DMS153 (cell line): ENCODE measurements at places on chromosomes 5 and 9.
A peak's percentile ranks its signal among the peaks of the same experiment; 100 is the strongest.

DNA sequence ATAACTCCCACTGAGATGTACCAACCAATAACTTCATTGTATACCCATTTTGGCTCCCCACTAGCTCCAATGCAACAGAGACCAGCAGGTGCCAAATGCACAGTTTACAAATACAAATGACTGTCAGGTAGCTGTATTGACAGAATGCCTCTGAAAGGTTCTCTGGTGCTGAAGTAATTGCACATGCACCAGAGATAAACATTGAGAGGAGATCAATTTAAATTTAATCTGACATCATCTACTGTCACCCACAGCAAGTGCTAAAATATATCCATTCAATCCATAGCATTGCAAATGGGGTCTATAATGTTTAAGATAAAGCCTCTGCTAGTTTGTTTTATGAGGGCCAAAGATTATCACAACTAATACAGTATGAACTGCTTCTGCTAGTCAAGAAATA lies 80.2 kb downstream of the STX17 start:
- DNase-seq = no peak

GRCh38 chr5:93069276-93069675 lies 511.7 kb downstream of the NR2F1-AS1 start:
- no peak for DNase-seq

GRCh38 chr9:124133727-124134126 lies 122.2 kb downstream of the LHX2 start:
- DNase-seq = no peak

GRCh38 chr5:126961702-126962101 lies 68.7 kb downstream of the MARCHF3 start:
- peak; percentile 69 for DNase-seq

GRCh38 chr5:170630711-170631141 lies 126.9 kb downstream of the KCNIP1 start:
- DNase-seq = no peak

GRCh38 chr5:84059672-84060071 lies 325.0 kb downstream of the EDIL3 start:
- DNase-seq = no peak

- DNase-seq = no peak
Measured at GRCh38 chr9:95684516-95684915, 167.7 kb upstream of the PTCH1 start.

DNA sequence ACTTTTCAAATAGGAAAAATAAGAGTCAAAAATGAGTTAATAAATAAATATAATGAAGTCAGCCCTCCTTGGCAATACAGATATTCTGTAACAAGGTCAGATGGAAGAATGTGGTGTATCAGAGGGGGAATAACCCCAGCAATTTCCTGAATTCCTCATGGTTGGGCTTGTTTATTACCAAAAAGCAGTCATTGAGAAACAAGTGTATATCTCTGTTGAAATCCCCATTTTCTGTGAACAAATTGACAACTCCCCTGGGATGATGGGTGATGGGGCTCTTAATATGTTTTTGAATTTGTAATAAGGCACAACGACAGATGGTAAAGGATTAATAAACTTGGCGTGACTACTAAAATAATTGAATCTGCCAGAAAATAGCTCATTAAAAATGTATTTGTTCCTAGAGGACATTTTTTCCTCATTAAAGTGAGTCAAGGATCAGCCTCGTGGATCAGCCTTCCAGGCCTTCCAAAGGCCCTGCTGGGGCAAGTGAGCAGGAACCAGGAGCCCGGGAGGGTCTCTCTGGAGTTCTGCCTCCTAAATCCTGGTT lies 34.2 kb downstream of the THBS4 start:
- no peak for DNase-seq

- DNase-seq = no peak
Measured at GRCh38 chr9:87309236-87309635, 188.4 kb upstream of the DAPK1 start.

GRCh38 chr9:107112707-107113243 lies 170.3 kb upstream of the RAD23B start:
- DNase-seq = no peak

DNA sequence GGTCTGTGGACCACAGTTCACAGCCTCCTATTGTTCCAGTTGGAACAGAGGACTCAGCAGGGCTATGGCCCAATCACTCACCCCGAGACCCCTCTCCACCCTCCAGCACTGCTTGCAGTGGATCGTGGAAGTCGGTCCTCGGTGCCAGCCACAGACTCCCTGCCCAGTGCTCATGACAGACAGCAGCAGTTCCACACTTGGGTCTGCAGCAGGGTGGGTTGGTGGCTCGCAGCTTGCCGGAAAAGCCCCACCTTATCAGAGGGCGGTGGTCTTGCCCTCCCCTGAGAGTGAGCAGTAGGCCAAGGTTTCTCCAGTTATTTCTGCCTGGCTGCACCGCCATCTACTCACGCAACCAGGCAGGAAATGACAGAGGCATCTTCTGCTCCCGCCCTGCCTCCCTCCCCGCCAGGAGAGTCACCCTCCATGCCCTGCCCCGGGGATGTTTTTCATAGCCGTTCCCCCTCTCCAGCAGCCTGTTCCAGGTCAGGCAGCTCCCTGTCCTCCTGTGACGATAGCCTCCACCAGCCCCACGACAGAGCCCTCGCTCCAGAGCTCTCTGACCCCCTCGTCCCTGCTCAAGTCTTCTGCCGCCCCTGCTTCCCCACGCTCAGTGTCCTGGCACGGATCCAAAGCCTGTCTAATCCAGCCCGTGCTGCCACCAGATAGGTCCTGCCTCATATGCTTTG lies 34.5 kb downstream of the UNC5A start:
- DNase-seq = no peak

DNA sequence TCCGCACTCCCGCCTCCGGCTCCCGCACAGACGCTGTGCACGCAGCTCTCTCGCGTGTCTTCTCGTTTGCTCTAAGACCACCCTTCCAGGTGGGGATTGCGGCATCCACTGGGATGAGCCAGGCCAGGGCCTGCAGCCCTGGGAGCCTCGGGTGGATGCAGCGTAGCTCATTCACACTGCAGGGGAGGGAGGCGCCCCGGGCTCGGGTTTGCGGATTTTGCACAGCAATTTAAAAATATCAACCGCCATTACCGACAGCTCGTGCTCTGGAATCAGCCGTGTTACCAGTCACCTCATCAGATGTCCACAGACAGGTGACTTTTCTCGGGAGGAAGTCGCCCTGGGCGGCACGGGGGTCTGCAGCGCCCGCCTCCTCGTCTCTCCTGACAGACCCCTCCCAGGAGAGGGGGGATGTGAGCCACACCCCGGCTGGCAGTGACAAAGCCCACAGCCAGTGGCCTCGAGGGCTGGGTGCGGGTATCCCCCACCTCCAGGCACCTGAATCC lies 20.8 kb upstream of the SLC6A3 start:
- DNase-seq = no peak

GRCh38 chr5:43352131-43352530 lies 38.9 kb upstream of the HMGCS1 start:
- no peak for DNase-seq

DNA sequence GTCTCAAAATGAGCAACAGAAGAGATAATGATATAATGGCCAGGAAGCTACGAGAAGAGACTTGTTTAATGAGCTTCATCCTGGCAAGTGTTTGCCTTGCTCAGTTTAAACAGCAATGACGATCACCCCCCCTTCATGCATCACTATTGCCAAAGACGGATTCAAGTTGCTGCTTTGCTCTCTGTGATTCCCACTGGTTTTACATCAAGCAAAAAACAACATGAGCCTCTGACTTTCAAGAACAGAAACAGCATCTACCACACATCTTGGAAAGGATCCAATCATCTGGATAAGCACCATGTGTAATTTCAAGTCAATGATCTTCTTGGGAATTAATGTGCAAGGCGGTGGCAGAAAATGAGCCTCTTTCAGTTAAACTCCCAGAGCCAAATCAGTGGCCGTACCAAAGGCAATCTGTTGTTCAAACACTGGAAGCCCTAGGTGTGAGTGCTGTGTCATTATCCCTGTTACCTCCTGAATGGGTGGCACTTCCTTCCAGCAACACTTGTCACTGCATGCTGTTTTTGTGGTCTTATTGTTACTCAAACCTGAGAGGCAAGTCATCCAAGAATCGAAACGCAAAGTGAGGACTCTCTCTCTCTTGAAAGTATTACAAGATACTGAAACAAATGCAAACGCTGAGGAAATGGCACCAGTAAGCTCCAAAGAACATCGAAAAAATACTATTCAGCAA lies 72.8 kb downstream of the MED27 start:
- DNase-seq = peak; percentile 79

- DNase-seq = no peak
Measured at GRCh38 chr5:43627028-43627427, 24.0 kb downstream of the NNT start.

DNA sequence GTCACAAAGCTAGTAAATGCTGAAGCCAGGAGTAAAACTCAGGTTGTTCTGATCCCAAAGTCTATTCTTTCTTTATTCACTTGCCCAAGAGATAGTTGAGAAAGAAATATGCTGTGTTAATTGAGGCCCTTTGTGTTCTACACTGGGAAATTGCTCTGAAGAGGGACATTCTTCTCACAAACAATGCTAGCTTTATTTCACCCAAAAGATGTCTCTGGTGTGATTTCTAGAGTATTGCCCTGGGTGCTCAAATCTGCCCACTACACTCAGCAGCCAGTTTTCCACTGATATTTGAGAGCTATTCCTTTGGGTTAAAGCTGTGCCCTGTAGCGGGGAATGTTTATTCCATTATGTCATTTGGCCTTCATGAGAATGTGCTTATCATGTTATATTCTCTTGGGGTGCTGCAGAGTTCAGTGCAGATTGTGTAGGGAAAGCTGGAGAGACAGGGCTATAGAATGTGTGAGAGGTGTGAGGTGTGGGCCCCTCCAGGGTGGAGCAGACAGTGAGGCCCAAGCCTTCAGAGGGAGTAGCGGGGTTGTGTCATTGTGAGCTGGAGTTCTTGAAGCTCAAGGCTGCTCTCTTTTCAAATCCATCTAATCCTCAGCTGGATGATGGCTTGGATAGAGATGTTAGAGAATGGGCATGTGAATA lies 21.0 kb upstream of the C5orf63 start:
- DNase-seq = no peak

DNA sequence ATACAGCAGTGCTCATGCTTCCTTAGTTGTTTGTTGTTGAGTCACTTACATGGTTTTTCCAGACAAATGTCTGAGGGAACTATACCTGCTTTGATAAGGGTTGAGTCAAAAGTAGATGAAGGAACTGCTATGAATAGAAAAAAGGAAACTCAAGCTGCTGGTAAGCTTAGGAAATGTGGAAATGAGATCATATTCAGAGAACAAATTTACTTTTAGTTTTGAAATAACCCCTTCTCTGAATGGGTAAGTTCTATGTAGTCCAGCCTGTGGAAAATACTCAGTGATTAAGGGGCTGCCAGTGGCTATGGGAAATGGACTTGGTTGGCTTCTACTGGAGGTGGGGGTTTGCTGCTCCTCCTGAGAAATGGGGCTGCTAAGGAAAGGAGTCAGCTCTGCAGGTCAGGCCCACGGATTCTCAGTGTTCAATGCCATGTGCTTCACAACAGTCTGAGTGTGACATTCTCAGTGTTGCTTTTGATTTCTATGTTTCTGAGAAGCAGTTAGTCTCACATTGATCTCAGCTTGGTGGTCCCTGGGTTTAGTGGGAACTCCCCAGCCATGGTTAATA lies 47.7 kb upstream of the GLRX start:
- DNase-seq = no peak

GRCh38 chr5:35081134-35081533 lies 33.4 kb upstream of the AGXT2 start:
- no peak for DNase-seq

DNA sequence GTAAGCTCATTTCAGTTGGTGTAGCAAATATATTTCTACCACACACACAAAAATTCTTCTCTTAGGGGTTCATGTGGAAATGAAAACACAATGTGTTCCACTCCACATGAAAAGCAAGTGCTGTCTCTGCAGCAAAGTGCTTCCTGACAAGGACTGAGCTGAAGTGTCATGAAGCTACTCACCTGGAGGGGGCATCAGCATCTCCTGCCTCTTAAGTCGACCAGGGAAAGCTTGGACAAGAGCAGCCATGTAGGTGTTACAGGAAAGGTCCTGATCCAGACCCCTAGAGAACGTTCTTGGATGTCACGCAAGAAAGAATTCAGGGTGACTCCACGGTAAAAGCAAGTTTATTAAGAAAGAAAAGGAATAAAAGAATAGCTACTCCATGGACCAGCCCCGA lies 62.8 kb downstream of the SV2C start:
- DNase-seq = no peak

DNA sequence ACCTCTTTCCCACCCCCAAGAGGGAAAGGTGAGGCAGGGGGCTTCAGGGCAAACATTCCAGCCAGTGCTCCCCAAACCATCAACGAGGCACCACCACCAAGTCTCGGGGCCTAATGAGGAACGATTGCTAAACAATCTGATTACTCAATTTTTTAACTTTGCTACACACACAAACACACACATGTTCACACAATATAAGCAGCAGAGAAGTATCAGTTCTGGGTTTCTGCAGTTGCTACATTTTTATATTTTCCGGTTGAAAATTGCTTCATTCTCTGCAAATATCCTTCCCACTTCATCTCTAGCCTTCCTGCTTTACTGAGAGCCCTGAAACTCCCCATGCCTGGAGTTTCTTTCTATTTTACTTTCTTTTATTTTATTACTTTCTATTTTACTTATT lies 60.2 kb downstream of the FEM1C start:
- DNase-seq = no peak

DNA sequence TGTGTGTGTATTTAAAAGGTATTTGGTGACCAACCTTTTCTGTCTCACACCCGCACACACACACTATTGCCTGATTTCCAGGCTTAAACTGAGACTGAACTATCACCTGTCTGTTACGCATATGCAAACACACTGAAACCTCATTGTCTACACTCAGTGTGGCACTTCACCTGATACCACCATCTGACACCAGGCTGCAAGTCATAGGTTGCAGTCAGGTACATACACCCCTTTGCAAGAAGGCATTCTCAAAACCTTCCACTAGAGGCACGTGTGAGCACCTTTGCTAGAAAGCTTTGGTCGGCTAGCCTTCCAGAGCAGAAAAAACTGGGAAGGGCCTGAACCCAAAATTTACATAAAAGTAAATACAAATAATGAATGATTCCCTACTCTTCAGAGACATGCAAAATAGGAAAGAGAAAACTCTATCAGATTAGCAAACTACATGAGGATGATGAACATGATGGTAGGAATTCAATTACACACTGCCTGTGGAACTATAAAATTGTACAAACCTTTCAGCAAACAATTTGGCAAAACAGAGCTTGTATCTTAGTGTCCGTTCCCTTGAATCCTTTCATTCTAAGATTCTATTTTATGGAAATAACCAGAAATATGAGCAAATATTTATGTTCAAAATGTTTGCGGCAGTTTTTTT lies 5.9 kb upstream of the FOXD1 start:
- DNase-seq = peak; percentile 75

GRCh38 chr9:119662329-119662728 lies 293.1 kb upstream of the BRINP1 start:
- DNase-seq = no peak
